NCI-H146 (cell line): ENCODE measurements at places on chromosomes 6 and 20.

DNA sequence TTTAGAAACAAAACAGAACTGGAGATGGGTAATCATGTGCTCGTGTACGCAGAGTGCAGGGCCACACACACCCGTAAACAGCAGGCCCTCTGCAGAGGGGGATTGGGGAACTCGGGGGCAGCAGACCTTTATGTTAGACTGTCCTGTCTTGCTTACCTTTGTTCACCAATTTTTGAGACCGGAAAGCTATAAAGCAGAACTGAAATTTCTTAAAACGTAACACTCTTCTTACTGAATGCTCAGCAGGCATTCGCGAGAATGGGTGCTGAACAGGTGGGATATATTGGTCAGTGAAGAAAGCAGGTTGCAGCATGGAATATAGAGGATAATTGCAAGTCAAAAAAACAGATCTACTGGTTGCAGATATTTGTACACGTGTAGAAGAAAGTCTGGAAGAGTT lies 211.1 kb downstream of the BMP7 start:
- no peak for DNase-seq

- DNase-seq: no peak
These were observed 295.2 kb downstream of the PTPRT start for GRCh38 chr20:42894483-42894882.

DNA sequence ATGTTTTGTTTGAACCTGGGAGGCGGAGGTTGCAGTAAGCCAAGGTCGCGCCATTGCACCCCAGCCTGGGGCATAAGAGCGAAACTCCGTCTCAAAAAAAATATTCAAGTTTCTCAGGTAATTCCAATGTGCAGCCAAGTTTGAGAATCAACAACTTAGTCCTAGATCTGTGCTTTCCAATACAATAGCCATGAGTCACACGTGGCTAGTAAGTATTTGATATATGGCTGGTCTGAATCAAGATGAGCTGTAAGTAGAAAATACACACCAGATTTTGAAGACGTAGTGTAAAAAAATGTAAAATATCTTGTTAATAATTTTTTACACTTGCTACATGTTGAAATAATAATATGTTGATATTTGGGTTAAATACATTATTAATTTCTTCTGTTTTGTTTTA lies 35.0 kb upstream of the BTBD3 start:
- no peak for DNase-seq

DNA sequence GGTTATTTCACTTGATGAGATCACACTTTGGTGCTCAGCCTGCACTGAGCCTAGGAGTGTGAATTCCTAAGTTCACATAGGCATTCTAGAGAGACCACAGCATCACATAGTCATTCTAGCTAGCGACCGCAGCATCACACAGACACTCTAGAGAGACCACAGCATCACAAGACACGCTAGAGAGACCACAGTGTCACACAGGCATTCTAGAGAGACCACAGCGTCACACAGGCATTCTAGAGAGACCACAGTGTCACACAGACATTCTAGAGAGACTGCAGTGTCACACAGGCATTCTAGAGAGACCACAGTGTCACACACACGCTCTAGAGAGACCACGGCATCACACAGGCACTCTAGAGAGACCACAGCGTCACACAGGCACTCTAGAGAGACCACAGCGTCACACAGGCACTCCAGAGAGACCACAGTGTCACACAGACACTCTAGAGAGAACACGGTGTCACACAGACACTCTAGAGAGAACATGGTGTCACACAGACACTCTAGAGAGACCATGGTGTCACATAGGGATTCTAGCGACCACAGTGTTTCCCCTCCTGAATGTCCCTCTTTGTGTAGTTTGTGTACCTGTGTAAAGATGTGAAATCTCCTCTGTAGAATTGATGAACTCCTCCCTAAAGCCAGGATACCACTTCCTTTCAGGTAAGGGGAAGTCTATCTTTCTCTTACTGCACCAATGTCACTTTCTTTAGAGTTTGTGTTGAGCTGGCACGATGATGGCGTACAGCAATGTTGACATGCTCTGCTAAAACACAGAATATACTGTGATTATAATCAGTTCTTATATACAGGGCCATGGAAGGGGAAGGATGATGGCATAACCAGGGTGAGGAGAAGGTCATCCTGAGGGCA lies 169.4 kb downstream of the ZDHHC14 start:
- no peak for DNase-seq

GRCh38 chr20:63434599-63435378 lies 37.7 kb downstream of the KCNQ2 start:
- DNase-seq: peak; percentile 75

DNA sequence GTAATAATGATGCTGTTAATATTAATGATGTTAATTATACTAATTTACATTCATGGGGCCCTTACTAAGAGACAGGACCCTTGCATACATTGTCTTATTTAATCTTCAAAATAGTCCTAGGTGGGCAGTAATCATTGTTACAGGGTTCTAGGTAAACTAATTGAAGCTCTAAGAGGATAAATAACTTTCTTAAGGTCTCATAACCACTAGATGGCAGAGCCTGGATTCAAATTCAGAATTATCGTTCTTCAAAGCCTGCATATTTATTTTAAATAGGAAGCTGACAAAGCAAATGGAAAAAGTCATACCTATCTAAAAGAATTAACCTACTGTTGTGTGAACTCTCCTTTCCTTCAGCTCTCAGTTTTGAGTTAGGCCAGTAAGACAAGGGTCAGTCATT lies 23.5 kb downstream of the PTCHD4 start:
- peak; percentile 31 for DNase-seq

DNA sequence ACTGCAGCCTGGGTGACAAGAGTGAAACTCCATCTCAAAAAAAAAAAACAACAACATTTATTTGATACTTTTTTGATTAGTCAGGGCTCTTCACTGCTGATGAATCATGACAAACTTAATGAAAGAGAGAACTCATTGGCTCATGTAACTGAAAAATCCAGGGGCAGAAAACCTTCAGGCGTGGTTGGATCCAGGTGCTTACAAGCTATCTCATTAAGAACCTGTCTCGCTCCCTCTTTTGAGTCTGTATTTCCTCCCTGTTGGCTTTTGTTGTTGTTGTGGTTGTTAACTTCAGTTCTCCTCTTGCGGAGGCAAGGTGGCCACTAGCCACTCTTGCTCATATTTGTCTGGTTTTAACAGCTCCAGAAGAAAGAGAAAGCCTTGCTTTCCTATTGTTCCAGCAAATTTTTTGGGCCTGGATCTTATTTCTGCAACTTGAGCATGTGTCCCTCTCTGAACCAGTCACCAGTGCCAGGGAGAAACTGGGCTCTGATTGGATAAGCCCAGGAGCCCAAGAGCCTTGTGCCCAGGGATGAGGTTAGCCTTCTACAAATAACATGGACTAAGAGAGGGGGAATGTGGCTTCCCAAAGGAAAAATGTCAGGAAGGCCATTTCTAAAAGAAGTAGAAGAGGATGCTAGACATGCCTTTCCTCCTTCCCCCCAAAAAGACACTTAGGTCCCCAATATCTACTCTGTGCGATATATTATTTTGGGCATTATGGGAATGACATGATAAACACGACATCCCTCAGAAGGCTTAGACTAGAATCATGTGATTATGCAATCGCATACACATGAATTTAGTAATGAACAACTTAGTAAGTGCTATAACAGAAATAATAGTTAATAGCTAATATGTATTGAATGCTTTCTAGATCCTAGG lies 64.5 kb downstream of the PHACTR2 start:
- DNase-seq: no peak

GRCh38 chr6:143691900-143692636 lies 14.3 kb downstream of the PHACTR2 start:
- no peak for DNase-seq

- DNase-seq: no peak
These were observed 59.6 kb upstream of the EMILIN3 start for GRCh38 chr20:41426086-41426830.

DNA sequence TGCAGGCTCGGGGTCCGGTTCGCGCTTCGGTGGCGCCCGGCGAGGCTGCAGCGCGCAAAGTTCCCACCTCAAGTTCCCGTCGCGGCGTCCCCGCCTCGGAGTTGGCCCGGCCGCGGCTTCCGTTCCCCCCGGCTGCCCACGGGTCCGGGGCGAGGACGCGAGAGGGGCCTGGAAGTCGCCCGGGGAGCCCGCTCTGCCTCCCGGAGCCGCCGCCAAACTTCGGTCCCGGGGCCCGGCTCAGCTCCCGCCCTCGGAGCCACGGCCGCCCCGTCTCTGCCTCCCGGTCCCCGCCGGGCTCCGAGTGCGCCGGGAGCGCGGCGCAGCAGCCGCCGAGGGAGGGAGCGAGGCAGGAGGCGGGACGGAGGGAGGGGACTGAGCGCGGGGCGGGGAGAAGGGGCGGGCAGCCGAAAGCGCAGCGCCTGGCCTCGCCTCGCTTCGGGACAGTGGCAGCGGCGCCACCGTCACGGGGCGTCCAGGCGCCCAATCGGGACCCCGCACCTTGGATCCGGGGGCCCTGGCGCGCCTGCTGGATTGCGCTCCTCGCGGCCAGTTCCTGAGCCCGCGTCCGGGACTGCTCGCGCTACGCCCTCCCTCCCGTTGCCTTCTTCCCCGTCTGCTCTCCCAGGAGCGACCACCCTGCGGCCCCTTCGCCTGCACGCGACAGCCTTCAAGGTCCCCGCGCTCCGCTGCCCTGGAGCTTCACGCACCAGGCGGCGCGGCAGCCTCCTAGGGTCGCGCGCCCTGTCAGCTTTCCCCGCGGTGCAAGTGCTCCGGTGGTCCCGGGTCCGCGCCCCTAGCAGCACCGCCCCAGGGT lies at the start of gene KCNG1:
Gene KCNG1, minus strand, starts transcription at position 305 of the 814 bp plus-strand sequence. CDS start 12,769 bp downstream, outside the sequence.
- peak; percentile 8 for DNase-seq

GRCh38 chr6:83433177-83433576 lies 2.3 kb upstream of the ME1 start:
- DNase-seq: no peak

DNA sequence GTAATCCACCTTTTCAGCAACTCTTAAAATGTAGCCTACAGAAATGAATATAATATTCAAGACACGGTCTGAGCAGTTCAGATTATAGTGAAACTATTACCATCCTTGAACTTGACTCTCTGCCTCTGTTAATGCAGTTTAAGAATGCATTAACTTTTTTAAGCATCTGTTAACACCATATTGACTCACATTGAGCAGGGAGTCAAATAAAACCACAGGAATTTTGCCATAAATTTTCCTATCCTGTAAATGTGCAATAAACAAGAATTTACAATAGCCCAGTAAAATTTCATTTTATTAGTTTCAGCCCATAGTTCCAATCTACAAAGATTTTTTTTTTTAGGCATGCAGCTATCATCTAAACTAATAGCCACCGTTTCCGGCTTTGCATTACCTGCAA lies 239.2 kb upstream of the DEFB112 start:
- DNase-seq: no peak

DNA sequence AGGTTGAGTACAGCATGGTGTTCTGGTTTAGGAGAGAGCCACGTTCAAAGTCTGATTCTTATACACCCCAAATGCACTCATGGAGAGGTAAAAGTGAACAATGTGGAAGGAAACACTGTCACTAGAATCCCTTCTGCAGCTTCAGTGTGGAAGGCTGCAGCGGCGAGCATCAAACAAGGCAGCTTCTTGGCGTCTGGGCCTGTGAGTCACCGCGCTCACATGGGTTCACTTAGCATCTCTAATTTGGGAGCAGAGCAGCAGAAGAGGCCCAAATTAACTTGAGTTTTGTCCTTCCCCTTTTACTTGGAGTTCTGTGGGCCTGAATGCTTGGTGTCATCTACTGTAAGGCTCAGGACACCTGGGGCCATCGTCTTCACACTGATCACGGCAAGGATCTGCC lies 10.9 kb upstream of the E2F1 start:
- DNase-seq: no peak

GRCh38 chr20:17859616-17860232 lies 108.9 kb downstream of the SNX5 start:
- no peak for DNase-seq

DNA sequence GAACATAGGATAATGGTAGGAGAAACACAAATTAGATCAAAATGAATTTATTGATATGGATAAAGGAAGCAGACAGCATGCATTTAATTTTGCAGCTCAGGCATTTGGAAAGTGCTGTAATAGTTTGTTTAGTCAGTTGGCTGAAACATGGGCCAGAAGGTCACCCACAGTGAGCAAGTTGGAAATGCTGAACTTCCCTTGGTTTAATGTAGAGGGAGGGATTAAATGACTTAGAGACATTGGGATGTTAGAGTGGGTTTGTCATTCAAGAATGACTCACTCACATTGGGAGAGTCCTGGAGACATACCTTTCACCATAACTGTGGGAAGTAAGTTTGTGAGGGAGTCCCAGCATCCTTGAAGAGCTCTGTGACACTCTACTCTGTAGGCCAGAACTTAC lies 231.5 kb upstream of the PLCB4 start:
- DNase-seq: no peak

DNA sequence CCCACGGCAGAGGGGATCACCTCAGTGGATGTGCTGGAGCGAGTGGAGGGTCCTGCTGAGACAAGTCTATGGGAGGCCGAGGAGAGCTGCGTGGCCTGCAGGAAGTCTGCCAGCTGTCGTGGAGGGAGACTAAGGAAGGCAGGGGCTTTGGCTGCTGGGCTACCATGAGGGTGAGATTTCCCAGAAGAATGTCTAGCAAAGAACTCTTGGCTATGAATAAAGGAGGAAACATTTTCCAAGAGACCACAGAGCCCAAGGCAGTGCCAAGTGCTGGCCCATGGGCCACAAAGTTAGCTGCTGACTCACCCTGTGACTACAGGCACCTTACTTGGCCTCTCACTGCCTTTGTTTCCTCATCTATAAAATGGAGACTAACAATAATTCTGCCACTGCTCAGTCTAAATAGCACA lies 73.4 kb downstream of the PRDM1 start:
- no peak for DNase-seq

DNA sequence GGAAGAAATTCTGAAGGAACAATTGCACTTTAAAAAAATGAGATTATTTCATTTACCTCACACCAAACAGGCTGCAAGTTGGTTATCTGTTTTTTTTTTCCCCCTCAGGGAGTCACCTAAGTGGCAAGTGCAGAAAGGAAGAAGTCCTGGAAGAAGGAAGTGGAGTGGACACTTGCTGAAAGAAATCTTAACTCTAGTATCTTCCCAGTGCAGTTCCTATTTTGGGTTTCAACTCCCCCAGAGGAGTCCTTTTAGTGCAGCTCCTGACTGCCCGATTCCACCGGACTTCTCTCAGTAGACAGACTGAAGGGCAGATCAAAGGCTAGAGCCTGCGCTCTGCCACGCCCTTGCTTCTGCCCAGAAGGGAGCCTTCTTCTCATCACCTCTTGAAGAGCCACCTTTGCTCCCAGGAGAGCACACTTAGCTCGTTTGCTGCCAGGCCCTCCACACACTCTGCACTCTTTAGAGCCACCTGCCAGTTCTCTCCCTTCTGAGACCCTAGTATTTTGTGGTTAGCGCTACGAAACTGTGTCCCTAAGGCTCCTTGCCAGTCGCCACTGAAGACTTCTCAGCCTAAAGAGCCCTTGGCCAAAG lies 4.9 kb downstream of the MTCL3 start:
- no peak for DNase-seq

GRCh38 chr6:3405182-3405518 lies 51.7 kb downstream of the SLC22A23 start:
- DNase-seq: no peak

GRCh38 chr6:169946971-169947370 lies 195.5 kb downstream of the ERMARD start:
- no peak for DNase-seq

GRCh38 chr6:39210450-39210849 lies 18.8 kb downstream of the KCNK5 start:
- DNase-seq: no peak
